Stimulated activated CD4-positive, alpha-beta T cell treated with anti-CD3 and anti-CD28 coated beads, TNF-alpha, amount 100 ng/mL, for 48 hours (primary cell): ENCODE measurements at places on chromosomes 16 and 17.
A peak's percentile ranks its signal among the peaks of the same experiment; 100 is the strongest.

- DNase-seq: peak; percentile 6
Observed at GRCh38 chr16:80804526-80805383, at the start of gene CDYL2. Gene CDYL2 (minus strand): TSS chr16:80804598. CDS start chr16:80804173, 425 bp downstream.

DNA sequence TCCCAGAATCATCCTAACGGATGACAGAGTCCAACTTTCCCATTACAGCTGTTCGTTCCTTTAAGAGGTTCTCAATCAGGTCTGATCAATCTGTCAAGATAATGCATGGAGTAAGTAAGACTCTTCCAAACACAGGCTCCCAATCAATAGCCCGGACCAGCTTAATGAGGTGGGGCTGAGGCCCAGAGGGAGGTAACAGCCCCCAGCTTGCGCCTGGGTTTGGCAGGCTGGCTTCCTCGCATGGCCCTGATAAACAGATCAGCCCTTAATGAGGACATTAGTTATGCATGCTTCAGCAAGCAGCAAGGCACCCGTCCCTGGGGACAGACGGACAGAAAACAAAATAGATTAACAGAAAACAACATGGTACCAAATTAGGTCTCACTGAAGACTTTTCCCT is 145.7 kb downstream of the ZFHX3 start:
- no peak for DNase-seq

DNA sequence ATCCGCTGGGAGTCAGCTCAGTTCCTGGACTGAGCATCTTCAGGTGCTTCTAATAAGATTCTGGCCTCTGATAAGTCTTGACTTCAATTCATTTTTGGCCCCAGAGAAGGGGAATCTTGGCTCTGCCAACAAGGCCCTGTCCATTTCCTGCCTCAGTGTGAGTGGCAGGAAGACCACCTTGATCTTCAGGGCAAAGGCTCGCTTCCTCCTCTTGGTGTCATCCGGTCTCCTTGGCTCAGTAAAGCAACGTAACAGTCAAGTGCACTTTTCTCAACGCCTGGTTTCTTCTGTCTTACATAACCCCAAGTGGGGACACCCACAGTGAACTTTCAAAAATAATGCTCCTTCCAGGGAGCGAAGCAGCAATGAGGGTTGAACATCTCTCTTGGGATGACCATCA is 169.8 kb downstream of the PRKCB start:
- no peak for DNase-seq

- no peak for DNase-seq
Observed at GRCh38 chr17:65191811-65192740, 54.9 kb downstream of the RGS9 start.

GRCh38 chr17:81328978-81329926 is 34.1 kb upstream of the SLC38A10 start:
- no peak for DNase-seq

DNA sequence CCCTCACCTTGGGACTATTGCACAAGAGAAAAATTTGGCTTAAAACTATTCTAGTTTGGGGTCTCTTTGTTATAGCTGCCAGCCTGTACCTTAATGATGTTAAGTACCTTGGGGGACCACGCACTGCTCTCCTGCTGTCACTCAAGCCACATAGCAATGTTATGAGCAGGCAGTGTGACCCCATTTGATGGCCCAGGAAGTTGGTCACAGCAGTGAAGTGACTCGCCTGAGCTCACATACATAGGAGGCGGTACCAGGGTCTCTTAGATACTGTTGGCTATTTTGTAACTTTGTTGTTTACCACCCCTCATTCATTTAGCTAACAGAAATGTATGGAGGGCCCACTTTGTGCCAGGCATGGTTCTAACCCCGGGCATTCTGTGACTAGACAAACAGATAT is 16.4 kb downstream of the KCNG4 start:
- DNase-seq: no peak

GRCh38 chr17:71933306-71933705 is 187.5 kb upstream of the SOX9 start:
- DNase-seq: no peak

DNA sequence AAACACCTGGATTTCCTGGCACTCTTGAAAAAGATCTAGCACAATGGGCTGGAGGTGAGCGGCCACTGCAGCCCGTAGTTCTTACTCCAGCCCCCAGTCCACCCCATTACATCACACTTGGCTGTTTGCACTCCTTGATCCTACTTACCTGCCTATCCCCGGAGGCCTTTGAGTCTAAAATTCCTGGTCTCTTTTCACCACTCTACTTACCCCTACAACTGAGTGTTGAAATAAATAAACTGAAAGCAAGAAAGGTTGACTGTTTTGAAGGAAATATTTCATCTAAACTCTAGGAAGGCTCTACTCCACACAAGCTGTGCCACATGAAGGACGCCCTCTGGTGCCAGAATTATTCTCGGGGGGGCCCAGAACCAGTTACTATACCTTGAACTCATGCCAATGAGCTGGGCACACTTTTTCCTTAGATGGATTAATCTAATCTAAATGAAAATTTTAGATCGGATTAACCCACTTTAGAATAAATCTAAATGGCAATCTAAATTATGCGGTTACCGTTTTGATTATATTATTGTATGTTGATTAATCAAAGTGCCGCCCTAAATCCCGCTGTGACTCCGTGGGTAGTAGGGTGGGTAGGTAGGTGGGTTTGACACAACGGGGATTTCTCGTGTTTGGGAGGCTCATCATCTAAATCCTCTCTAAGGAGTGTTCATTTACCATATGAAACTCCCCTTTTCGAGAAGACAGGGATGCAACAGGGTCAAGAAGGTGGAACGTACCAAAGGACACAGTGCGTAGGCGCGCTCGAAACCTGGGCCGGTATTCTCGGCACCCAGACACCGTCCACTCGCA is 651 bp upstream of the EIF1 start:
- DNase-seq: peak; percentile 47

GRCh38 chr16:82027629-82028064 is 7.4 kb upstream of the HSD17B2 start:
- no peak for DNase-seq

GRCh38 chr16:79809376-79809775 is 208.8 kb upstream of the MAF start:
- DNase-seq: no peak

DNA sequence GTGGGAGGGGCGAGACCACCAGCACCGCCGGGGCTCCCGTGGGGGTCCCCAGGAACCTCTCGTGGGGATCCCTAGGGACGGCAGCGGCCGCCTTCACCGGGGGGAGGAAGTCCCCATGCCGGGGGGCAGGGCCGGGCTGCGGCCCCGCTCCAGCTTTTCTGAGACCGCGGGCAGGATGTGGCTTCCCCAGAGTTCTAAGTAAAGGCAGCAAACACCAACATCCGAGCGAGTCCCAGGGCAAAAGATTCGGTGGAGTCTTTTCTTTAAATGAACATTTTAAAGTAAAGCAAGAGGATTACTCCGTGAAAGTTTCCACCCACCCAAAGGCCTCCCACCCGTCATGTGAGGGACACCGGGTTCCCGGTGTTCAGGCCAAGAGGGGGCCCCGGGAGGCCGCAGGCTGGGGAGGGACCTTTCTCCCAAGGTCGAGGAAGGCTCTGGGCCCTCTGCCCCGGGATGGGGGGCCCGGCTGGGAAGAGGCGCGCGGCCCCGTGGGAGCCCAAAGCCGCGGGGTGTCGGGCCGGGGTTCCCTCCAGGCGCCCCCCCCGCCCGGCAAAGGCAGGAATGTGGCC is 137.2 kb upstream of the RPH3AL start:
- peak; percentile 45 for DNase-seq

DNA sequence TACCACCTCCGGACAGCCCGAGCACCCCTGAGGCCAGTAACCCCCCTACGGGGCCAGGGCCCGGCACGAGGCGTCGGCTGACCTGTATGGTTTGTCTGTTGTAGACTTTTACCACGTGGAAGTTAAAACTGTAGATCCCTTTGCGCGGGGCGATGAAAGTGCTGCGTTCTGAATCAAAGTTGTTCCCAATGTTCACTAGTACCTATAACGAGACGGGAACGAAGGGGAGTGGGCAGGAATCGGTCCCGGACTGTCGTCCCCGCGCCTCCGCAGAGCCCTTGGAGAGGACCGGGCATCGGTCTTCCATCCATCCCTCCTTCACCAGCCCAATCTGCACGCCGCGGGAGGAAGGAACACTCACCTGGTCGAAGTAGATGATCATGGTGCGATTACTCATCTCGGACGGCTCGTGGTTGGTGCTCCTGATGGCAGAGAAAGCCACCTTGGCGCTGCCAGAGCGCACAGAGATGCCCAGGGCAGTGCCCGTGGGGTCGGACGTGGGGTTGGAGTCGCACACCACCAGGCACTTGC is 732 bp downstream of the CBLN1 start:
- DNase-seq: no peak

DNA sequence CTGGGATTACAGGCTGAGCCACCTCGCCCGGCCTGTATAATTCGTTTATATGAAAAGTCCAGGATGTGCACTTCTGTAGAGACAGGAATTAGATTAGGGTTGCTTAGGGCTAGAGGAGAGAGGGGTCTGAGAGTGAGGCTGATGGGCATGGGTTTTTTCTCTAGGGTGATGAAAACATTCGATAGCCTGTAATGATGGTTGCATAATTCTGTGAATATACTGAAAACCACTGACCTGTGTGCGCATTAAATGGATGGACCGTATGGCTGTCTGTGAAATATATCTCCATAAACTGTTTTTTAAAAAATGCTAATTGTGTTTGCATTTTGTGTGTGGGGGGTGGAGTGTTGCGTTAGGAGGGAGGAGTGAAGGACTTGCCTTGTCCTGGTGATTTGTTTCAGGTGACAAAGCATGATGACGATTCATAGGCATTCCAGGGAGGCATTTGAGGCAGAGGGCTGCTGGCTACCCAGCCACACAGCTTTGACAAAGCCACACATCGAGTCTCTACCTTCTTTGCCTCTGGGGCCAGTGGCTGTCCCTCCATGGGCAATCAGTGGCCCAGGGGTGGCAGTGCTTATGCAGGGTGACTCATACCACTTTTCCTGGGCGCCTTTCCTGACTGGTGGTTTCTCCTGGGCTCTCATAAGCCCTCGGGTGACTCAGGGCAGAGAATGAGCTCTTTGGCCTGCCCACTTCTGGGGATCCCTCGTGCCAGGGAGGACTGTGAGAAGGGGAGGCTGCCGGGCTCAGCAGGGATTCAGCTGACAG is 148.5 kb upstream of the WSCD1 start:
- no peak for DNase-seq

DNA sequence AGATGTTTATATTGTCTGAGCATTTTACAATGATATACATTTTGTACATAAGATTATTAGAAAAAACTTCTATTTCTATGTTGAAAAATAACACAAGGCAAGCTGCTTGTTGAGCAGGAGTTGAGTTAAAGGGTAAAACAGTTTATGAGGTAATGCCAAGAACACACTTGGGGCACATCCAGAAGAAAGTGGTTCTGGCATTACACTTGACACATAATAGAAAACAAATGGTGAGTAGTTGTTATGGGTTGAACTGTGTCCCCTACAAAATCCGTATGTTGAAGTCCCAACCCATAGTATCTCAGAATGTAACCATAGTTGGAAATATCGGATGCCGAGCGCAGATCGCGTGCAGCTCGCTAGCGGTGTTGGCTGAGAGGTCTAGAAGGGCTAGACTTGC is 354.3 kb upstream of the GOT2 start:
- no peak for DNase-seq

- DNase-seq: no peak
Observed at GRCh38 chr17:79080349-79080748, 5.7 kb downstream of the ENGASE start.

GRCh38 chr17:6633263-6633662 is 7.2 kb downstream of the KIAA0753 start:
- DNase-seq: no peak

DNA sequence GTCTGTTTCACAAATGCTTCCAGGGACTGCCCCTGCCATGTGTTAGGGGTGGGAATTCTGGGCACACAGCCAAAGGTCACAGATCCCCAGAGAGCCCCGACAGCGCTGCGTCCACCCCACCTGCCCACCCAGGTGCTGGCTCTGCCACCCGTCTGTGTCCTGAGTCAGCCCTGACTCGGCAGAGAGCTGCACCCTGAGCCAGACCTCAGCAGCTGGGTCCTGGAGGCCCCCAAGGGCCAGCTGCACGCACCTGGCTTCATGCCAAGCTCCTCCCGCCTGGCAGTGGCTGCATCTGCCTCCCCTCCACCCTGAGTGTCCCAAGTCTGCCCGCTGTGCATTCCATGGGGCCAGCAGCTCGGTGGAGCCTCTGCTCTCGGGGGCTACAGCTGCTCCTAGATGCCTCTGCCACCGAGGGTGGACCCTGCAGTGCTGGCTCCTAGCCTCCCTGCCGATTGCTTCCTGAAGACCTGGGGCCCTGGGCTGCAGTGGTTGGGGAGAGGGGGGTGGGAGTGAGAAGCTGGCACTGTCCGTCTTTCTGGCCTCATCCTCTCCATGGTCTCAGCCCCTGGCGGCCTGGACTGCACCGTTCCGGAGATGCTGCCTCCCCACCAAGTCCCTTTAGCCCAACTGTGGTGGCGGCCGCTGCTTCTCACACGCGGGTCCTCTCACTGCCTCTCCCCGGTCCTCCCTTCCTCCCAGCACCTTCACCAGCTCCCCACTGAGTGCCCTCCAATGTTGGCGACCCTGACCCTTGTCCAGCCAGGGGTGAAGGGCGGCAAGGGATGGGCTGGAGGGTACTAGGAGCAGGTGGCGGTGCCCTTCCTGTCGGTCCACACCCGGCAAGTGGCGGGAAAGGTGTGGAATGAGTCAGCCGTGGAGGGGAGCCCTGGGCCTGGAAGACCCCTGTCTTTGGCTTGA is 3.0 kb downstream of the SECTM1 start:
- no peak for DNase-seq

DNA sequence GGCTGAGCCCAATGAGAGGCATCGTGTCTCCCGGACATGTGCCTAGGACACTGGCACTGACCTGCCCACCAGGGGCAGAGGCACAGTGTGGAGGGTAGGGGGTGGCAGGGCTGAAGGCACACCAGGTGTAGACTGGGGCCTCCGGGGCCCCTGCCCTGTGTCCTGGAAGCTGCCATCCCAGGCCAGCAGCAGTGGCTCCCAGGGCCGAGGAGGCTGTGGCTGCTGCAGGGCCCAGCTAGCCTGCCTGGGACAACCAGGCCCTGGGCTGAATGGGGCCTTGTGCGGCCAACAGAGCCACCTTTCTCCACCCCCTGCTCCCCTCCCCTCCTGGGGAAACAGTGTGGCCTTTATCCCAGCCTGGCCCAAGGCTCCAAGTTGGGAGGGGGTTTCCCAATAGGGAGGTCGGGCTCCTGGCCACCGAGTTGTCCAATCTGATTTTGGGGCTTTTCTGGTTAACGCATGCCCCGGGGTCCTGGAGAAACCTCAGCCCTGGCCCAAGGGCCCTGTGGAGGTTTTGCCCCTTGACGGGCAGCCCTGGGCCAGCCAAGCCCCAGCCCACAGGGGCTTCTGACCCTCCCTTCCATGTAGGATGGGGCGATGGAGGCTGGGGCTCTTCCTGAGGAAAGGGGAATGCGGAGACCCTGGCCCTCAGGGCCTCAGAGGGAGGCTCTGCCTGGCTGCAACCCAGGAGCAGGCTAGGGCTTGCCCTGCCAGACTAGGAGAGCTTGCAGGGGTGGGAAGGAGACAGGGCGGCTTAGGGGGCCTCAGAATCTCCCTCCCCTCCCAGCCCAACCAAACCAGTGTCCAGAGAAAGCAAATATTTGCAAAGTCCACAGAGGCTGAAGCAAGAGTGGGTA is 4.2 kb downstream of the MTSS2 start:
- no peak for DNase-seq

GRCh38 chr16:88702371-88703210 is 3.6 kb downstream of the RNF166 start:
- DNase-seq: no peak

- DNase-seq: no peak
Observed at GRCh38 chr17:80839026-80839345, 152.7 kb upstream of the CHMP6 start.

GRCh38 chr16:50297301-50298074 is 31.1 kb downstream of the ADCY7 start:
- no peak for DNase-seq
